HepG2 (cell line): ENCODE measurements at places on chromosomes 1 and 21. TPM values are rescaled to one million over a fixed set of nuclear protein-coding genes. Genes with fewer than 3 reads are reported as not detected.

GRCh38 chr1:53394306-53394705 is 64.9 kb upstream of the DMRTB1 start:
- H3K27ac ChIP-seq = no peak overlapping the region
- no peak for DNase-seq
- H3K4me1 ChIP-seq = no peaks in the 10 kb centered on the region
- H3K27me3 ChIP-seq = peaks cover 4% of the 10 kb centered on the region; the same call in 1 of the 2 replicates

DNA sequence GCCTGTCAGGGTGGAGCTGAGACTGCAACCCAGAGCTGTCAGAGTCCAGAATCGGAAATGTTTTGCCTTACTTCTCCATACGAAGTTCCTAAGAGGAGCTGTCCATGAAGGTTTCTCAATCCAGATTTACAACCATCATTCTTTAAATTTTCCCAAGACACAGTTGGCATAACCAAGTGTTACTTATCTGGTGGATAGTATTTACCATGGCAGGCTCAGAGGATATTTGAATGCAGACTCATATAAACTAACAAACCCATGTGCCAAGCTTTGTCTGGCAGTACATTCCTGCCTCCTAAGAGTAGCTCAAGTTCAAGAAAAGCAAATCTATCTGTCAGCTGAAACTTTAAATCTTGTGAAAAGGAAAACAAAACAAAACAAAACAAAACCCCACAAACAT is 267.9 kb downstream of the ZNF326 start:
- no peaks in the 10 kb centered on the region for H3K4me1 ChIP-seq
- H3K27ac ChIP-seq = no peak overlapping the region
- H3K36me3 ChIP-seq = no peaks in the 10 kb centered on the region
- H3K27me3 ChIP-seq = no peaks in the 10 kb centered on the region
- no peak for DNase-seq
- H3K4me3 ChIP-seq = no peak overlapping the region

- no peaks in the 10 kb centered on the region for H3K27me3 ChIP-seq
- H3K4me1 ChIP-seq = no peaks in the 10 kb centered on the region
- H3K36me3 ChIP-seq = no peaks in the 10 kb centered on the region
- DNase-seq = no peak
Measured at GRCh38 chr1:96400089-96400488, 321.5 kb upstream of the PTBP2 start.

Gene EVA1C
- total RNA-seq = 0.29 TPM in 1 of 2 replicates, not detected in the other

DNA sequence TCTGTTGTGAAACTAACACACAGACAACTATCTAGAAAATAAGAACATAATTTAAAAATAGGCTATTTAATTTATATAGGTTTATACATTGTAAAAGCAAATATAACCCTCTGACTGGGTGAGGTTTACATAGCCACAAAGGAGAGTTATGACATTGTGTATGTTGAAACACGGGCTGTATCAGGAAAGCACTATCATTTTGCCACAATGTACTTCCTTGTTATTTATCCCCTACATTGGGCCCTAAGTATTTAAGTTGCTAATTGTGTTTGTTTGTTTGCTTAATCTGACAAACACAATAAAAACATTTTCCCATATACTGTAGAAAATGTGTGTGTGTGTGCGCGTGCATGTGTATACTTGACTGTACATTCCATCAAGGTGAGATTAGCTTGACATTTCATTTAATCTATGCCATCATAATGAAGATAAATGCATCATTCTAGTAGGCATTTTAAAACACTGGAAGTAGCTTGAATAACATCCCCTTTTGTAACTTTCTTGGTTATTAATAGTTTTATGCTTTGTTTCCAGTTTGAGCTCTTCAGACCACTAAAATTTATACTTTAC is 72.1 kb downstream of the RGS13 start:
- H3K4me3 ChIP-seq = no peak overlapping the region
- no peaks in the 10 kb centered on the region for H3K27me3 ChIP-seq
- peaks cover 72% of the 10 kb centered on the region for H3K4me1 ChIP-seq
- DNase-seq = peak; percentile 16
- no peaks in the 10 kb centered on the region for H3K36me3 ChIP-seq

DNA sequence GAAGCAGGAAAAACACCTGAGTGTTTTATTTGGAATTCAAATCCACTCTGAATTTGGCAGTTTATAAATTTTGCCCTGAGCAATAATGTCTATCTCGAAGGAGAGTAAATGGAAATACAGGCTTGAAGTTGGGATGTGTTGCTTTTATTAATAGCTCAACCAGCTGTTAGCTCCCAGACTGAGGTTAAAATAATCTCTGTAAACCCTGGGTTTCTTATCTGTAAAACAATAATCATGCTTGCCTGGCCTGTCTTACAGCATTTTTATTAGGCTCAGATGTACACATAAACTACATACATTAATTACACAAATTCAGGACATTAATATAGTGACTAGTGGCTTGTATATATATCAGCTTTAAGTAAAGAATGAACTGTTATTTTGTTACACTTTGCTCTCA is 148.5 kb downstream of the GALNT2 start:
- H3K27me3 ChIP-seq = no peaks in the 10 kb centered on the region
- H3K4me3 ChIP-seq = no peak overlapping the region
- no peak overlapping the region for H3K27ac ChIP-seq
- no peak for DNase-seq
- H3K4me1 ChIP-seq = peaks cover 6% of the 10 kb centered on the region
- H3K36me3 ChIP-seq = no peaks in the 10 kb centered on the region; the same call in none of the 2 replicates

GRCh38 chr1:168422203-168422847 is 121.5 kb downstream of the XCL2 start:
- H3K4me3 ChIP-seq = no peak overlapping the region
- no peak for DNase-seq
- no peaks in the 10 kb centered on the region for H3K36me3 ChIP-seq
- H3K27ac ChIP-seq = no peak overlapping the region

Gene SDHC
- total RNA-seq = 27.1 and 85.0 TPM in 2 replicates

Gene GCSAML
- not detected in 2 replicates for total RNA-seq

DNA sequence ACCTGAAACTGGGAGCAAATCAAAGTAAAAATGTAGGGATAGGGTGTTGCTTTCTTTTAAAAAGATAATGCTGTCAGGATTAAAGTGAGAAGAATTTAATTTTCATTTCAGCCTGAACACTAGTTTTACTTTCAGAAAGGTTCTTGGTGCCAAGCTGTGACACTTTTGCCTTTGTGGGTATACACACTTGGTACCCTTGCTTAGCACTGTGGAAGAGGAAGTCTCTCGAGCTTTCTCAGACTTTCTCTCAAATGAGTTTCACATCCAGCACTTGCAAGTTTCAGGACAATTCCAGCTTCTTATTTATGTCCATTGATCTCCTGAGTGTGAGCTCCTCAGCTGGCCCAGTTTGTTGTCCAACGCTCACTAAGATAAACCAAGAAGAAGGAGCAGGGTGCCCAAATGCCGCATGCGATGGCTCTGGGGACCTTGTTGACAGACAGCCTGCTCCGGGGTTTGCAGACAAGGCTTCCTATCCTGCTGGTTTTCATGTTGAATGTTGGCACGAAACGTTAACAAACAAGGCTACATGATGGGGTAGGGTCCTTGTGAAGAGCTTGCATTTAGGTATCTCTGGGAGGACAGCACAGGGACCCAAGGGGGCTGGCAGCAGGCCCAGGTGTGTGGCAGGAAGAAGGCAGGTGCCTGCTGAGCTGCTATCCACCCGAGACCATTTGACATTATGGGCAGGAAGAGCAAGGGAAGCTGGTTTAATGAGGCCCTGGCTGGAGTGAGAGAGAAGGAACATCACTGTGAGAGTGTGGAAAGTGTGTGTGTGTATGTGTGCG is 79.7 kb downstream of the POFUT2 start:
- H3K4me3 ChIP-seq = no peak overlapping the region
- no peaks in the 10 kb centered on the region for H3K4me1 ChIP-seq
- peaks cover 3% of the 10 kb centered on the region for H3K36me3 ChIP-seq
- no peak for DNase-seq
- no peak overlapping the region for H3K27ac ChIP-seq

- DNase-seq = no peak
- H3K4me3 ChIP-seq = no peak overlapping the region
- H3K36me3 ChIP-seq = no peaks in the 10 kb centered on the region
- peaks cover 86% of the 10 kb centered on the region for H3K4me1 ChIP-seq
Measured at GRCh38 chr1:23114424-23115079, 54.1 kb downstream of the LUZP1 start.

DNA sequence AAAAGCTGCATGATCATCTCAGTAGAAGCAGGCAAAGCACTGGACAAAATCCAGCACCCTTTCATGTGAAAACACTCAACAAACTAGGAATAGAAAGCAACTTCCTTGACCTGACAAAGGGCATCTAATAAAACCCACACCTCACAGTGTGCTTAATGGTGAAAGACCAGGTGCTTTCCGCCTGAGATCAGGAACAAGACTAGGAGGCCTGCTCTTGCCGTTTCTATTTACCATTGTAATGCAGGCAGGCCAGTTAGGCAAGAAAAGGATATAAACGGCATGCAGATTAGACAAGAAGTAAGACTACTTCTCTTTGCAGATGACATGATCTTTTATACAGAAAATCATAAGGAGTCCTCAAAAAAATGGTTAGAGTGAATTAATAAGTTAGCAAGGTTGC is 37.2 kb downstream of the SLC37A1 start:
- H3K27me3 ChIP-seq = no peaks in the 10 kb centered on the region; the same call in none of the 2 replicates
- no peaks in the 10 kb centered on the region for H3K4me1 ChIP-seq
- no peaks in the 10 kb centered on the region for H3K36me3 ChIP-seq
- H3K27ac ChIP-seq = no peak overlapping the region
- DNase-seq = no peak
- no peak overlapping the region for H3K4me3 ChIP-seq

- H3K4me3 ChIP-seq = no peak overlapping the region
- H3K27ac ChIP-seq = no peak overlapping the region
- H3K27me3 ChIP-seq = no peaks in the 10 kb centered on the region
- H3K4me1 ChIP-seq = peaks cover 52% of the 10 kb centered on the region
Measured at GRCh38 chr1:56686169-56686568, 41.1 kb downstream of the PRKAA2 start.

DNA sequence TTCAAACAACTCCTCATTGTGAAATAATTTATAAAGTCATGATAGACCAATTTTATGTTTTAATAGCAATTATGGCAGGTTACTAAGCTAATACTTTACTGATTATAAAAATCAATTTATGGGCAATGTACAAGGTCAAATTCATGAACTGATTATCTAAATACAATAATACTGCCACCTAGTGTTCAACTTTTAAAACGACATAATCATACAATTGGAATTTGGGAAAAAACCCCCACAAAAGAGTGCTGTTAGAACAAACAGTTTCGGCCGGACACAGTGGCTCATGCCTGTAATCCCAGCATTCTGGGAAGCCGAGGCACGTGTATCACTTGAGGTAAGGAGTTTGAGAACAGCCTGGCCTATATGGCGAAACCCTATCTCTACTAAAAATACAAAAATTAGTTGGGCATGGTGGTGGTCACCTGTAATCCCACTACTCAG is 14.0 kb downstream of the GTF2B start:
- H3K4me3 ChIP-seq = no peak overlapping the region
- no peak overlapping the region for H3K27ac ChIP-seq
- peaks cover 4% of the 10 kb centered on the region; the same call in 1 of the 2 replicates for H3K4me1 ChIP-seq
- H3K36me3 ChIP-seq = peaks cover 22% of the 10 kb centered on the region
- peak; percentile 24 for DNase-seq

DNA sequence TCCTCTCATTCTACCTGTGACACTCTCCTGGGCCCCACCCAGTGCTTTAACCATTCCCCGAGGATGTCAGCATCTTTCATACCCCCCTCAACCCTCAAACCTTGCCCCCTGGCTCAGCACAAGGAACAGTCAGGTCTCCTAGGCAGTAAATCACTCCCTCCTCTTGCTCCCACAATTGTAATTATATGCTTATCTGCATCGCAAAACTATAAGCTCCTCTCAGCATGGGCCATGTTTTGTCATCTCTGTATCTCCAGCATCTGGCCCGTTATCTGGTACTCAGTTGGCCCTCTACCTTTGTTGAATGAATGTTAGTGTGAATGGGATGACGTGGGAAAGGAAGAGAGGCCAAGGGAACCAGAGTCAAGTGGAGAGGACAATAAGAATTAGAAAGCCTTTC is 2.8 kb upstream of the ELOVL1 start:
- no peak for DNase-seq
- no peaks in the 10 kb centered on the region; the same call in 1 of the 2 replicates for H3K36me3 ChIP-seq
- H3K4me1 ChIP-seq = peaks cover 27% of the 10 kb centered on the region
- no peak overlapping the region for H3K4me3 ChIP-seq
- no peak overlapping the region for H3K27ac ChIP-seq

DNA sequence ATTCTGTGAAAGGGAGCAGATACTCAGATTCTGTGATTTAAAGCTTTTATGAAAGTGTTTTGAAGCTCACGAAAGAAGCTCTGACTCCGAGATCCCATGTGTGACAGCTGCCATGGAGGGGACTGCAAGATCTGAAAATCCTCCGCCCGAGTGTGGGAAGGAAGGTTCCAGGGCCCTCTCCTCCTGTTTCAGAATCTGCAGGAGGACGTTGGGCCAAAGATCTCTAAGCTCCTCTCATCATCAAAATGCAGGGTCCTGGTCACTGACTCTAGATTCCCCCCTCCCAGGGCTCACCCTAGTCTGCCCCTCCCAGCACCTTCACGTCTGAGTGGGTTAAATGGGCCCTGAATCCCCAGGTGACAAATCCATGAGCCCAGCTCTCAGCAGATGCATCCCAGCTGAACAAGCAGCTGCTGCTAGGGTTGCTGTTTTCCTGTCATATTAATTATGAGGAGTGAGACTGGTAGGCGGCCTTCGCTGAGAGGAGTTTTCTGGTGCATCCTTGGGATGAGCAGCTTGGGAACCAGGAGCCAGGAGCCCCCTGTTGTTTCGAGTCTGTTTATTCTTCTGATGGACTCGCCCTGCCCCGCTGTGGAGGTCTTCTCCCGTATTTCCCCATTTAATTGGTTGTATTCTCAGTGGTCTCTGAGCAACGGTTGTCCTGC is 402.0 kb downstream of the MATN1 start:
- H3K4me3 ChIP-seq = no peak overlapping the region
- no peaks in the 10 kb centered on the region for H3K4me1 ChIP-seq
- no peaks in the 10 kb centered on the region for H3K36me3 ChIP-seq
- peaks cover under 1% of the 10 kb centered on the region; the same call in 1 of the 3 replicates for H3K27me3 ChIP-seq

GRCh38 chr21:42609811-42610210 is 43.6 kb upstream of the PDE9A start:
- no peak overlapping the region for H3K4me3 ChIP-seq
- no peak overlapping the region for H3K27ac ChIP-seq
- H3K4me1 ChIP-seq = peaks cover 4% of the 10 kb centered on the region
- H3K36me3 ChIP-seq = no peaks in the 10 kb centered on the region
- no peak for DNase-seq

Gene IVNS1ABP
- 41.6 and 51.7 TPM in 2 replicates for total RNA-seq

DNA sequence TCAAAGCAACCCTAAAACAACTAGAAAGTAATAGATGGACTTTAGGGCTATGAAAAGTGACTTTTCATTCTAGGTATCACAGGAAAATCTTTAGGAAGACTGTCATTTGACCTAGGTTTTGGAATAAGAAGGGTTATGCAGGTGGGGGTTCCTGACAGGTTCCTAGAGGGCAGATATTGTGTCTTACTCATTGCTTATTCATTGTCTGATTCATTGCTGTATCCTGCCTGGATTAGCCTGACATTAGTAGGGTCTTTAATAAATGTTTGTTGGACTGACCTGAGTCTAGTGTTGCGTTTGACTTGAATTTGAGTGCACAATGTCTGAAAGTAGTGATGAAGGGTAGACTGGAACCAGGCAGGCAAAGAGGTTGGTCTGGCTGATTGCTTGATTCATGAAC is 6.0 kb downstream of the FNBP1L start:
- H3K27me3 ChIP-seq = no peaks in the 10 kb centered on the region; the same call in 2 of the 3 replicates
- no peak for DNase-seq
- no peak overlapping the region for H3K27ac ChIP-seq
- peaks cover 32% of the 10 kb centered on the region for H3K4me1 ChIP-seq
- peaks cover 11% of the 10 kb centered on the region; the same call in 2 of the 3 replicates for H3K36me3 ChIP-seq

- H3K4me3 ChIP-seq = no peak overlapping the region
- no peak overlapping the region for H3K27ac ChIP-seq
- no peaks in the 10 kb centered on the region for H3K4me1 ChIP-seq
- no peak for DNase-seq
- no peaks in the 10 kb centered on the region for H3K36me3 ChIP-seq
- H3K27me3 ChIP-seq = peaks cover 23% of the 10 kb centered on the region; the same call in 2 of the 3 replicates
Measured at GRCh38 chr21:45724345-45724961, 80.9 kb downstream of the PCBP3 start.
